Activated CD4-positive, alpha-beta T cell treated with anti-CD3 and anti-CD28 coated beads, Interleukin-2, Interleukin-6, amounts not matched to agents 100 ng/mL and 50 ng/mL, durations not matched to agents 16 hours and 8 hours (primary cell): ENCODE measurements at places on chromosomes 13 and 19.

GRCh38 chr19:3274942-3275582, 50.6 kb downstream of the CELF5 start:
- DNase-seq: peak; percentile 67

DNA sequence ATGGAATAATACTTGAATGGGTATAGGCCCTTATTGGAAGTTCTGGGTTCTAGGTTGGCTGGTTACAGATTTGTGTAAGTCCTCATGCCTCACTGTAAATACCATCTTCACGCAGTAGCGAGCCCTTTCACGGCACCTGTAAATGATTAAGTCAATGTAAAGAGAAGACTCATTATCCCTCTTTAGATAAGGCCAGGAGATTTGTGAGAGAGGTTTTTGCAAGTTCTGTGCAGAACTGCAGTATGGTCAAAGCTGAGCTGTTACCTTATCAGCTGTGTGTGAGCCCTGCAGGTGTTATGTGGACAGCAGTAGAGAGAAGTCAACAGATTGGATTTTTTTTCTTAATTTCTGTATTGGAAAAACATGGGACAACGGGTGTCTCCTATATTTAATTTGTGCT, 141.6 kb downstream of the SHISA2 start:
- DNase-seq: no peak

- DNase-seq: no peak
These were observed 852 bp upstream of the SHISA7 start for GRCh38 chr19:55443824-55444480.

DNA sequence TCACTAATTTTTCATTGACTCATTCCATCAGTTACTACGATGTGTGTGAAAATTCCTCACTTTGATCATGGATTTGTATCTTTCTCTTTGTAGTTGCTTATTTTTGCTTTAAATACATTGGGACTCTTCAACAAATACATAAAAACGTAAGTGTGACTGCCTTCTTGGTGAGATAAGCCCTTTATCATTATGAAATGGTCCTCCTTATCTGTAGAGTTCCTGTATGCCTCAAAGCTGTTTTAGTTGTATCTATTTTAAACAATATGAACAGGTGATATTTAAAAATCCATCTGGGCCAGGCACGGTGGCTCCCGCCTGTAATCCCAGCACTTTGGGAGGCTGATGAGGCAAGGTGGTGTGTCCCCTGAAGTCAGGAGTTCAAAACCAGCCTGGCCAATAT, 11.3 kb downstream of the DCUN1D2 start:
- DNase-seq: no peak

GRCh38 chr19:16470911-16471811, 609 bp downstream of the EPS15L1 start:
- DNase-seq: peak; percentile 48

- no peak for DNase-seq
These were observed 7.6 kb downstream of the STARD13 start for GRCh38 chr13:33277946-33278345.

- DNase-seq: no peak
These were observed 191.6 kb downstream of the SHISA2 start for GRCh38 chr13:25860265-25860664.

GRCh38 chr13:101977475-101977874, 424.4 kb downstream of the FGF14 start:
- no peak for DNase-seq

DNA sequence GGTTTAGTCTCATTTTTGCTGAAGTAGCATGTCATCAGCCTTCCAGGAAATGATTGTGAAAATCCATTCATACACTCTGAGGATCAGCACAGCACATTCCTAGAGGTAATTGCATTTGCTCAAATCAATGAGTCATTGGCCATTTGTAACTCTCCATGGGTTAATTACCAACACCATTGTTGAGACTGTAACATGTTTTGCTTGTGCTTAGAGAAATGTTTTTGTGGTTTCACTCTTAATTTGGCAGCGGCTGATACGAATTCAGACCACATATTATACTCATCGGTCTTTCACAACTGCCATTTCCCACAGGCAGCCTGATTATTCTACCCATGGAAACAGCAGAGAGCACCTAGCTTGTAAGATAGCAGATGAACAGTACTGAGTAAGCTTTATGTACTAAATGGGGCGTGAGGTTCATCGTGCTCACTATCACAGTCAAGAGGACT, 110.3 kb downstream of the NHLRC3 start:
- DNase-seq: peak; percentile 33

- DNase-seq: no peak
These were observed 1.8 kb downstream of the DPF1 start for GRCh38 chr19:38221919-38222830.

DNA sequence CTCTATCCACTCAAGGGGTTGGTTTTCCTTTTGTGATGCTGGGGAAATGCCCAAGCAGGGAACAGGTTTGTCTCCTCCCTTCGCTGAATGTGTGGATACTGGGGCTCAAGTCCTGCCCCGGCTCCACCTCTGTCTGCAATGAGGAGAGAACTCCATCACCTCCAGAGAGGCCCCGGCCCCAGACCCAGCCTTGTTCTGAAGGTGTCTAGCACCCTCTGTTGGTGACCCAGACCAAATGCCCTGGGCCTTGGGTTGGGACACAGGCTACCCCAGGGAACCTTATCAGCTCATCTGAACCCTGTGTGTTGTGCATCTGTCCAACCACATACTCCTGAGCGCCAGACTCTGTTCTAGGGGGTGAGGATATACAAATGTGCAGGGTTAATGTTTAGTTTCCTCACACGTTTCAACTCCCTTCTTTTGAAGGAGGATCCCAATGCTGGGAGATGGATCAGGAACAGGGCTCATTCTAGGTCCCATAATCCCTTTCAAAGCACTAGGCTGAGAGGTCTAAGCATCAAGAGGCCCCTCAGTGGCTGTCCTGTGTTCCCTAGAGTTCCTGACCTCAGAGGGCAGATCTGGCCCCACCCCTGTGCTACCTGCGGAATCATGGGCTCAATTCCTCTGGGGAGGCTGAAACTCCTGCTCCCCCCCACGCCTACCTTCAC, 112.5 kb upstream of the SLC7A1 start:
- DNase-seq: peak; percentile 62

DNA sequence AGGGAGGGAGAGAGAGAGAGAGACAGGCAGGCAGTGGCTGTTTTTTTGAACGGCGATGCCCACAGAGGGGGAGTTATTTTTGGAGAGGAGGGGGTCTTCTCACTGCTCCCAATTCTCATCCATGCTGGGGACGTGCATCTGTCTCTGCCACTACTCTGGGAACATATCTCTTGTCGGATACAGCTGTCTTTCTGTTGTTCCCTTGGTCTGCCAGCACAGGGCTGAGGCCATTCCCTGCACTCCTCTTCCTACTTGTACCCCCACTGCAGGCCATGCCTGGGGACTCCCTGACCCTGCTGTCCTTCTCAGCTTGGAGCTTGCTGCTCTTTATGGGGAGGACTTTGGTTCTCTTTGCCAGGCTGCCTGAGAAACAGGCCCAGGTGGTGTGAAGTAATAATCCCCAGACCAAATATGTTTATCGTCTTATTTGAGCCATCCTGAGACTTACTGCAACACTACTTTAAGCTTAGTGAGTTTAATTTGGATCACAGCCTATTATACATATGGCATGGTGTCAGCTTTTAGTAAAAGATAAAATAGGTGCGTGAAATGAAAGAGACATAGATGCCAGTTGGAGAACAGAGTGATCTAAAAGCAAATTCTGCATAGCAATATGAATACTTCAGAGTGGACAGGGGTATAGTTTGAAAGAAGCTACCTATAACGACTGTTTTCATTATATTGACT, 19.1 kb downstream of the LRCH1 start:
- DNase-seq: no peak

DNA sequence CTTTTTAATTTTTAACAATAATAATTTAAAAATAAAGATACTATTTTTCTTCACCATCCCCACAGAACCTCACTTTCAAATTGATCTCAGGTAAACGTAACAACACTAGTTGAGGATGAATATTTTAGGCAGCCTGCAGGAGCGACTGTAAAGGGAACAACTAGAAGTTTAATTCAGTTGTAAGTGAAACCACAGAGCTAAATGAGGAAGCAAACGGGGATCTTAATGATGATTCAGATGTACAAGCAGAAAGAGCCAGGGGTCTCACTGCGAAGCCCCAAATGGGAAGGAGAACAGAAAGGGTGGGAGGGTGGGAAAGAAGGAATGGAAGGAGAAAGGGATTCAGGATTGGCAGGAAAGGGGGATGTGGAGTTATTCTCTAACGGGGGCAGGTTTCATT, 54.6 kb upstream of the RAP2A start:
- no peak for DNase-seq

- peak; percentile 49 for DNase-seq
These were observed 42.4 kb downstream of the ADGRE3 start for GRCh38 chr19:14632286-14632685.

GRCh38 chr13:74555651-74556420, 421.6 kb upstream of the KLF12 start:
- DNase-seq: no peak

GRCh38 chr13:92681239-92681638, 545.4 kb upstream of the GPC6 start:
- no peak for DNase-seq

- no peak for DNase-seq
These were observed 468.4 kb downstream of the FOXO1 start for GRCh38 chr13:40197936-40198595.

- peak; percentile 27 for DNase-seq
These were observed at the start of gene ZBTB32 for GRCh38 chr19:35704218-35704617. Gene ZBTB32 (plus strand): TSS chr19:35704558. CDS start chr19:35714627, 10,069 bp downstream.

DNA sequence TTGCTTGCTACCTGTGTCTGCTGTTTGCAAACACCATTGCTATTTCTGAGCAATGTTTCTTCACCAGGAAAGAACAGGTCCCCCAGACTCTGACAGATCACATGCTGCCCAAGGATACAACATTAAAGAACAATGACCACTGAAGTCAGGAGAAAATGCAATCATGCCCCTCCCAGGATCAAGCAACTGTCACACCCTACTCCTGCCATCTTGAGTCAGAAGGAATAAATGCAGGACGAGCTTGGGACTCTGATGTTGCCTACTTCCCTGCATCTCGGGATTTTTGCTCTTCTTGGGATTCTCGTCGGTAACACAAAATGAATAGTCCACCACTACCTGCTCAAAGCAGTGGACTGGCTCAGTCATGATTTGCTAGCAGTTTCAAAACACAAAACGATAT, 490.6 kb downstream of the COG6 start:
- DNase-seq: no peak
